ENCODE measurements at places on chromosomes 3 and 15.
A peak's percentile ranks its signal among the peaks of the same experiment; 100 is the strongest.

- DNase-seq = no peak
These were observed 23.8 kb upstream of the TRAK1 start for GRCh38 chr3:42067326-42067725.

DNA sequence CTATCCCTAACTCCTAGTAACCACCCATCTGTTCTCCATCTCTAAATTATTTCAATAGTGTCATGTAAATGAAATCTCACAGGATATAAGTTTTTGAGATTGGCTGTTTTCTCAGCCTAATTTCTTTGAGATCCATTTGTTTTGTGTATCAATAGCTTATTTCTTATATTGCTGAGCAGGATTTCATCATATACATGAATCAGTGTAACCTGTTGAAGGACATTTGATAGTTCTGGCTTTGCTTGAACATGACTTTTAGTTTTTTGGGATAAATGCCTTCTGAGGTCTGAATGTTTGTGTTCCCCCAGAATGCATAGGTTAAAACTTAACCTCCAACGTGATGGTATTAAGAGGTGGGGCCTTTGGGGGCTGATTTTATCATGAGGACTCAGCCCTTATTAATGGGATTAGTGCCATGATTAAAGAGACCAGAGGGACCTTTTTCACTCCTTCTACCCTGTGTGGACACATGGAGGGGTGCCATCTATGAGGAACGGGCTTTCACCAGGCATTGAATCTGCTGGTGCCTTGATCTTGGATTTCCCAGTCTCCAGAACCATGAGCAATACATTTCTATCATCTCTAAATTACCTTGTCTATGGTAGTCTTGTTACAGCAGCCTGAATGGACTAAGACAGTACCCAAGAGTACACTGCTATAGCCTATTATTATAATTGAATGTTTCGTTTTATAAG lies 118.3 kb downstream of the FNDC3B start:
- no peak for DNase-seq

GRCh38 chr3:132721479-132722164 lies 587 bp downstream of the NPHP3 start:
- DNase-seq = peak; percentile 9

DNA sequence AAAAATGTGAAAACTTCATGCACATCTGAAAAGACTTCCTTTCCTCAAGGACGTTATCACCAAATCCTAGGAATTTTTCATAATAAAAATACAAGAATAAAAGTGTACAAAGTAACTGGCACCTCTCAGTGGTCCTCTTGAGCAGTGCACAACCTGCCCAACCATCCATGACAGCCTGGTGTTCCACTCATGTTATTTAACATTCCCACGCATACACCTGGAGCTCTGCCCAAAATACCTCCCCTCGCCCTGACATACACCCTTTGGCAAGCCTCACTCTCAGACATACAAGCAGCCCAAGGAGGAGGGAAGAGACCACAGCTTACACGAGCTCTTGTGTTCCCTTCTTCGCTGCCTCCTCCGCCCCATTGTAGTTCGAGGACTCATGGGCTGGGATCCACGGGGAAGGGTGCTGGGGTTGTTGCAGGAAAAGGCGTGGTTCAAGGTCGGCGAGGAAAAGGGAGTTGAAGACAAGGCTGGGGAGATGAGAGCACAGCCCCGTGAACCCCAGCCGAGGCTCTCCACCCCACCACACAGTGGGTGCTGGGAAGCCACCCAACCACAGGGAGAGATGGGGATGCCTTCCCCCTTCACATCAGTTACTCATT lies 23.3 kb downstream of the GRIP2 start:
- DNase-seq = no peak

- no peak for DNase-seq
These were observed 41.4 kb upstream of the ATG7 start for GRCh38 chr3:11230832-11231231.

- DNase-seq = no peak
These were observed 55.8 kb upstream of the LMCD1 start for GRCh38 chr3:8445861-8446260.

DNA sequence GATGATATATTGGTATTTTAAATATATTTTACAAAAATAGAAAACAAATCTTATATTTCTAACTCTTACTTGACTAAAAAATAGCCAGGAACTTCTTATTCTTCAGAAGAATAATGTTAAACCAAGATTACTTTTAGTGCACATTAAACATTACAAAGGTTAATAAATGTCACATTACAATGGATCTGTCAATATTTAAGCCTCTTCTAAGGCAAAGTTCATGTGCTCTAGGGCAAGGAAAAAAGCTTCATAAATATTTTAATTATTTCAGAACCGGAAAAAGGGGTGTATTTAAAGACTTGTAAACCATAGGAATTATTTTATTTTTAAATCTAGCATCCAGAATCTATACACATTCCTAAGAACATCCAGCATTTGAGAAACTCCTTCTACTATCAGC lies 166.9 kb upstream of the ROBO2 start:
- no peak for DNase-seq

DNA sequence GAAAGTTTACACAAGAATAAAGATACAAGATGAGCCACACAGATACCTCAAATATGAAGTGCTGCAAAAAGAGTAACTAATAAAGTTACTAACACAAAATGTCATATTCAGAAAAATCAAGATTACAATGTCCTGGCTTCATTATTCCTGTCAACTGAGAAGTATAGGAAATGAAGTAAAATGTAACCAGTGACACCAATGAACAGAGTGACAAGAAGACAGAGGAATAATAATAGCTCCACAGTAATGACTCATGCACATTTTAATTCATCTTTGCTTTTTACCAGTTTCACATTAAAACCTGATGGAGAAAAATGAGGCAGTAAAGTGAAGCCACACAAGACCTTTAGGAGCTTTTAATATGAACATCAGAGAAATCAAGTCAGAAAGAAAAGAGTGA lies 214.1 kb downstream of the ZBBX start:
- DNase-seq = no peak

DNA sequence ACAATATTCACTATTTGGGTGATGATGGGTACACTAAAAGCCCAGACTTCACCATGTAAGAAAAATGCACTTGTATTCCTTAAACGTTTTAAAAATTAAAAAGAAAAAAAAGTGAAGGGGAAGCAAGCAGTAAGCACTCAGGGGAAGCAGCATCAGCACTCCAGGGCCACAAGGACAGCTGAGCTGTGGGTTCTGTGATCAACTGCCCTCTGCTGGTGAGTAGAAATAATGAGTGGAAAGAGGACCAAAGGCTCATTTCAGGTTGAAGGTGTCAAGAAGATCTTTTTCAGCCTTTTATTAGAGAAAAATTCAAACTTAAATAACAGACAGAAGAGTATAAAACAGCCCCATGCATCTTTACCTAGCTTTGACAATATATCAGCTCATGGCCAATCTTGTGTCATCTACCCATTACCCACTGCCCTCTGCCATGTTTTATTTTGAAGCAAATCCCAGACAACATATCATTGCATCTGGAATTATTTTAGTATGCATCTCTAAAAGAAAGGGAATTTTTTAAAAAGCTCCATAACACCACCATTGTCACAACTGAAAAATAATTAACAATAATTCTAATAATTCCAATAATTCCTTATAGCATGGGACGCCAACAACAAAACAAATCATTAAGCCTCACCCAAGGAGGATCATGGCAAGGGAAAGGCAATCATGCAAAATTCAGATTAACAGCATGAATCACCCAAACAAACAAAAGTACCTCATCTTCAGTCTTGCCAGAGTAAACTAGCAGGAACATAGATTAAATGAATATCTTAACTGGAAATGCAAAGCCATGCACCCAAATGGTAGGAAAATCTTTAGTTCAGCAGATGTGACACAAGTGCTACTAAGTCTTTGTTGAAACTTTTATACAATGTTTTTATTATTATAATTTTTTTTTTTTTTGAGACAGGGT lies 42.5 kb downstream of the TAMM41 start:
- DNase-seq = peak; percentile 32

GRCh38 chr3:14236902-14237301 lies 58.3 kb downstream of the LSM3 start:
- DNase-seq = no peak

DNA sequence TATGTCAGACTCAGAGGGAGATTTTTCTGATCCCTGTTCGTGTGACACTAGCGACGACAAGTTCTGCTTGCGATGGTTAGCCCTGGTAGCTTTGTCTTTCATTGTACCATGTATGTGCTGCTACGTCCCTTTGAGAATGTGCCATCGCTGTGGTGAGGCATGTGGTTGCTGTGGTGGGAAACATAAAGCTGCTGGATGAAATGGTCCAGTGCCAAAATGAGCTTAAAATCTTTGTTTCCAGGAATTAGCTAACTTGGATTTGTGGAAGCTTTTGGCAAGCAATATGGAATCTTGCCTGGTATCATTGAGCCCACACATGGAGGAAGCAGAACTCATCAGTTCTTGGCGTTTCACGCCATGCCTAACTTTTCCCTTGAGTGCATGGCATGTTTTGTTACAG lies 98.8 kb downstream of the SPRED1 start:
- no peak for DNase-seq

GRCh38 chr3:49119439-49119838 lies 1.2 kb downstream of the USP19 start:
- no peak for DNase-seq

GRCh38 chr3:194112120-194113106 lies 23.5 kb upstream of the HES1 start:
- no peak for DNase-seq

GRCh38 chr3:195522254-195523023 lies 20.7 kb downstream of the PPP1R2 start:
- DNase-seq = no peak

- DNase-seq = no peak
These were observed 66.4 kb downstream of the TCF12 start for GRCh38 chr15:56984681-56985481.

DNA sequence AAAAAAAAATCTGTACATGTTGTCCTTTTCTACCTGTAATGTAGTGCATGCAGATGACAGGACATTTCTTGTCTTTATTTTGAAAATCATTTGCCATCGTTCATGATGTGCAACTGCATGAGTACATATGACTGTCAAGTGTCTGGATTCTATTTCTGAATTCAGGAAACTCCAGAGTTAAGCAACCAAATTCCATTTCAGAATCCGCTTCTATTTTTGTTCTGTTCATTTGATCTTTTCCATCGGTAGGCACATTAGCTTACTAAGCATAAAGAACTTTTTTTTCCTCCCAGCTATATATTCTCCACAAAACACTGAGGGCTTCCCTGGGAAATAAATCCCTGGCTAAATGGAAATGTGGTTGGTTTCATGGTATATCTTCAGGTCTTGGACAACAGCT lies 365.6 kb downstream of the PTPRG start:
- DNase-seq = no peak

- no peak for DNase-seq
These were observed 14.0 kb downstream of the DAPK2 start for GRCh38 chr15:64032329-64032728.

GRCh38 chr3:99134986-99135385 lies 233.5 kb upstream of the DCBLD2 start:
- DNase-seq = no peak

DNA sequence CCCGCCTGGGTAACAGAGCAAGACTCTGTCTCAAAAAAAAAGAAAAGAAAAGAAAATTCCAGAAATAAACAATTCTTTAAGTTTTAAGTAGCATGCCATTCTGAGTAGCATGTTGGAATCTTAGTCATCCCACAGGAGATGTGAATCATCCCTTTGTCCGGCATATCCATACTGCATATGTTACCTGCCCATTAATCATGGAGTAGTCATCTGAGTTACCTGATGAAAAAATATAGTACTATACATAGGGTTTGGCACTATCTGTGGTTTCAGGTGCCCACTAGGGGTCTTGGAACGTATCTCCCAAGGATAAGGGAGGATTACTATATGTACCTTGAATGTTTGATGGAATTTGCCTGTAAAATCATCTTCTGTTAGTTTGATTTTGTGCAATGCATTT lies 6.3 kb upstream of the CCR4 start:
- no peak for DNase-seq

- DNase-seq = no peak
These were observed 44.4 kb downstream of the ADAM10 start for GRCh38 chr15:58705105-58705504.

DNA sequence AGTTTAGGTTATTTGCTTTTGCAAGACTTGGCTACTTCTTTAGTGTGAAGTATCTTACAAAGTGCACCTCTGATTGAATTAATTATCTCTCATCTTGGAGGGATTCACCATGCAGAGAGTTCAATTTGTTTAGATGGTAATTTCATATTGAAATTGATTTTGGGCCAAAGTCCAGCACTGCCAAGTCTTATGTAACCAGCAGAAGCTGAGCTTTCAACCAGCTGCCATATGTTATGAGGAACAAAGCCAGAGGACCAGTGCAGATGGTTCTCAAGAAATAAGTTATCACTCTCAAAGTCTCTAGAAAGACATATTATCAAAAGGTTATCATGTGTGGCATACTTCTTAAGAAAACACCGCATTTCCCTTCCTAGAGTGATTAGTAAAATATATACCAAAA lies 29.0 kb downstream of the ABHD6 start:
- DNase-seq = no peak

DNA sequence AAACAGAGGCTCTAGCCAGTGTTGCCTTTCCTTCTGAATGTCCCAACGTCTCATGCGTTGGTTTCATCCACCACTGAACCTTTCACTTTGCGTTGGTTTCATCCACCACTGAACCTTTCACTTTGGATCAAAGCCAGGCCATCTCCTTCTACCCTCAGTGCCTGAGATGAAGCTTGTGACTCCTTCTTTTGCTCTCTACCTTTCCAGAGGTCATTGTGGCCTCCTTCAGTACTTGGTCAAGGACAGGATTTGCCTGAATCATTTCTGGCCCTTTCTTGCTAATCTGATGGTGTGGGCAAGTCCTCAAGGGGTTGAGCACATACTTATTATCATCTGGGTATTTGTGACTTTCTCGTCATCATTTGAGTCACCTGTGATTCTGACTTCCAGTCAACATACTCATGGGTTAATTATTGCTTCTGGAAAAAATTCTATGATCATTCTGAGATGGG lies 50.0 kb downstream of the SELENOT start:
- DNase-seq = no peak

Data from activated naive CD4-positive, alpha-beta T cell treated with Interleukin-2 at 50 U/mL for 16 hours (primary cell).